Endothelial cell (in vitro differentiated cells): ENCODE measurements at places on chromosomes 11 and 22.

GRCh38 chr11:118699506-118700220 lies 20.2 kb upstream of the TREH start:
- no peak for DNase-seq

DNA sequence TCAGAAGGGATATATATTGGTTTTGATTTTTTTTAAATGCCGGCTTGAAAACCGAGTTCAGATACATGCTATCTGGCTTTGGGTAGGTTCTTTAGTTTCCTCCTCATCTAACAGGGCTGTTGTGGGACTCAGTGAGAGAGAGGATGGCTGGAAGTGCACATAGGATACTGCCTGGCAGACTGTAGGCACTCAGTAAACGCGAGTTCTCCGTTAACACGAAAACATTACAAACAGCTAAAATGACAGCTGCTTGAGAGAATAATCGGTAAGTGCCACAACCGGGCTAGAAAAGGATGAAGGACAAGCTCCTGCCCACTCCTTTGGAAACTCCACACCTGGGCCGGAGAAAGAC lies 369 bp downstream of the XRRA1 start:
- no peak for DNase-seq

- no peak for DNase-seq
These were observed 53.7 kb upstream of the E2F8 start for GRCh38 chr11:19294444-19294843.

DNA sequence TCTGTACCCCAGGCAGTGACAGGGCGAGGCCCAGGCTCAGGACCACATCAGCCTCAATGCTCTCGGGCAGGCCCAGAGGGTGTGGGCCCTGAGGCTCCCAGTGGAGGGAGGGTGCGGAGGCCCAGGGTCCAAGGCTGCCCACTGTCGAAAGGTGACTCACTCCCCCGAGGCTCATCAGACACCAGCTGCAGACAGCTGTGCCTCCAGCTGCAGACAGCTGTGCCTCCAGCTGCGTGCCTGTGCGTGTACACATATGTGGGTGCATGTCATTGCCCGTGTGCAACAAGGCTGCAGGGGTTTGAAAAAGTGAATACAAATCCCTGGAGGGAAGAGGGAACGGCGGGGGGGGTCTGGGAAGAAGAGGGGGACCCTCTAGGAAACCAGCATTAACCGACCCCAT lies 134.3 kb downstream of the BRD1 start:
- no peak for DNase-seq

DNA sequence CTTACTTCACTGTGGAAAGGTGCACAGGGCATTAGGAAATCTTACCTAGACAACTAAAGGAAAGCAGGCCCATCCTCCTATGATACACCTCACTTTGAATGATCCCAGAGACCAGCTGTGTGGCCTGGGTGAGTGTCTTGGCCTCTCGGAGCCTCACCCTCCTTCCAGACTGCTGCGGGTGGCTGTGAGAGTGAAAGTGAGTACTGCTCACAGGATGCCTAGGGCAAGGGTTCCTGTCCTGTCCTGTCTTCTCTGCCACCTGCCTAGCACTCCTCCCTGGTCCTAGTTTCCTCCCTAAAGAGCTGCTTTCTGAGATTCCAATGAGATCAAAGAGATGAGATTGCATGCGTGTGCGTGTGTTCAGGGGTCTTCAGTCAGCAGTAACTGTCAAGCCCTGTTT lies 19.5 kb upstream of the ADORA2A start:
- DNase-seq = no peak
